NCI-H1694 (cell line): ENCODE measurements at places on chromosomes 11 and 22.

DNA sequence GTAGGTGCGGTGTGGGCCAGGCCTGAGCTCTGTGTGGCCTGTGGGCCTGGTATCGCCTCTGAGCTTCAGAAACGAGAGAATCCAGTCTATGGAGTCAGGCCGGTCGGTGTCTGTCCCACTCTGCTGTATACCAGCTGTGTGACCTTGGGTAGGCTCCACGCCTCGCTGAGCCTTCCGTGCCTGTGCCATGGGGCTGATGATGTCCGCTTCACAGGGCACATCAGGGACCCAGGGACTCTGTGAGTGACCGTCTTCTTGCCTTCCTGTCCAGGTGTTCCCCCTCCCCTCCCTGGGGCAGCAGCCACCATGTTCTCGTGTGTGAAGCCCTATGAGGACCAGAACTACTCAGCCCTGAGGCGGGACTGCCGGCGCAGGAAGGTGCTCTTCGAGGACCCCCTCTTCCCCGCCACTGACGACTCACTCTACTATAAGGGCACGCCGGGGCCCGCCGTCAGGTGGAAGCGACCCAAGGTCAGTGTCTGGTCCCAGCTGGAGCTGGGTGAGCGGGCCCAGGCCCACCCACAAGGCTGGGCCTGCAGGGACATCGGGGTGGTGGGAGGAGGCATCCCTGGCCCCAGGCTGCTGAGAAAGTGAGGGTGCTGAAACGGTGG is 17.9 kb downstream of the CAPN5 start:
- DNase-seq = no peak

DNA sequence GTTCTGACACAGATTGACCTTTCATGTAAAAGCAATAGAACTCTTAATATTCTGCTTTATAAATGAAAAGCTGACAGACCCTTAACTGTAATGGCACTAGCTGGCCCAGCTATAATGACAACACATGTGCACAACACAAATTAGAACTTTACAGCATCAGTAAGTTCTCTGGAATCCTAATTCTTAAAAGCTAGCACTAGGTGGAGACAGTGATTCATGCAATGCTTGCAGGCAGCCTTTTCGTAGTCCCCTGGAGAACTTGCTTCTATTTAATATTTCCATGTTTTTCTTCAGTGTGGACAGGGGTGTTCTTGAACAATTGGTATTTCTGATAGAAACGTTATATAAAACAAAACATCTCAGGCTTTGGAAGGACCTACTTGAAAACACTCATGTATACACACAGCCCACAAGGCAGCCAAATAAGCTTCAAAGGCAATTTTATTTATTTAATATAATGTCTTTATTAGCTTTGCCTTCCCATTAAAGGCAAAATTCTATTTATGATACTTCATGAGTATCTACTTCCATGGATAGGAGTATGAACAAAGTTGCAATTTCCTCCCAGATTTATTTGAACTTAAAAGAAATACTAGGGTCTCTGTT is 374.3 kb upstream of the MPPED2 start:
- DNase-seq = peak; percentile 47

DNA sequence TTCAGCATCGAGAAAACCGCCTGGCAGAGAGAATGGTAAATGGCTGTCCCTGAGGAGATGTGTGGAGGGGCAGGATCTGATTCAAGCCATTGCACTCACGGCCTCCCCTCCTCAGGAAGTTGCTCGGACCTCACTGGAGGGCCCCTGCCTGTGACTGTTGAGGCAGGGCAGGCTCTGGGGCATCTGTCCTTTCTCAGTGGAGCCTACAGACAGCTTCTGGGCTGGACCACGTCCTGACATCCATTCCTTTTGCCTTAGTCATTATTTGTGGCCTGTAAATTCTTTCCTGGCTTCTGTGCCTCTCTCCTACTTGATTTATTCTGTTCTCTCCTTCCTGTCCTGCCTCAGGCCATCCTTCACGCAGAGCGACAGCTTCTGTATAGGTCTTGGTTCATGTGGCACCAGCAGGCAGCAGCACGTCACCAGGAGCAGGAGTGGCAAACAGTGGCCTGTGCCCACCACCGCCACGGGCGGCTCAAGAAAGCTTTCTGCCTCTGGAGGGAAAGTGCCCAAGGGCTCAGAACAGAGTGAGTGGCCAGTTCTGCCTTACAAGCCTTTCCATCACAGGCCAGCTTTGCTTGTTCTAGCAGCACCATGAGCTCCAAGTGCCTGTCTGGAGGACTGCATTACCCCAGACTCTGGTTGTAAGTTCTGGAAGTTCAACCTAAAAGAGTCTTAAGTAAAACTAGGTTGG is 59.6 kb downstream of the PISD start:
- DNase-seq = no peak

DNA sequence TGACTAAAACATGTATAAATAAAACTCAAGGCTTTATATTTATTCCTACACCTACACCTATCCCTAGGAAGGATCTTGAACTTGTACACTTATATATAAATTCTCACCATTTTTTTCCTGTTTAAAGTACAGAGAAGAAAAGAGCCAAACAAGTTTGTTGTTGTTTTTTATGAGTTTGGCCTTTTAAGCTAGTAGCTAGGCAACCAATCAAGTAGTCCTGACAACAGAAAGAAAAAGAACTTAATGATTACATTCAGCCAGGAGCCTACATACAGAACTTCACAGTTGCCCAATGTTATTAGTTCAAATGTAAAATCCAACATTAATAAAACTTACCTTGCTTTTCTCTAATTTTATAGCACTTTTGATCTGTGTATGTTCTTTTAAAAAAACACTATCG is 316.2 kb downstream of the SOX6 start:
- DNase-seq = no peak

DNA sequence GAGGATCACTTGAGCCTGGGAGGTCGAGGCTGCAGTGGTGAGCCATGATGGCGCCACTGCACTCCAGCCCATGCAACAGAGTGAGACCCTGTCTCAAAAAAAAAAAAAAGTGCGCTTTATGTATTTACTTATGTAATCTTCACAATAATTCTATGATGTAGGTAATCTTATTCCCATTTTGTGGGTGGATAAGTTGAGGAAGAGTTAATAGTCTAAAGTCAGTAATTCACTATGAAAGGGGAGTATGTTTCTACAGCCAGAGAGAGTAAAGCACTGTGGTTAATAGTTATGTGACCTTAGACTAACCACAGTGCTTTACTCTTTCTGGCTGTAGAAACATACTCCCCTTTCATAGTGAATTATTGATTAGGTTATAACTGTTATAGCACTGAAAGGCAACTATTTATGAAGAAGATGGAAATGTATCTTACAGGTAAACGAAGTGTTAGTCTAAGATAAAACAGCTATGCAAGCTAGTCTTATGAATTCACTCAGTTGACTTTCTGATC is 11.9 kb downstream of the CTR9 start:
- DNase-seq = no peak

DNA sequence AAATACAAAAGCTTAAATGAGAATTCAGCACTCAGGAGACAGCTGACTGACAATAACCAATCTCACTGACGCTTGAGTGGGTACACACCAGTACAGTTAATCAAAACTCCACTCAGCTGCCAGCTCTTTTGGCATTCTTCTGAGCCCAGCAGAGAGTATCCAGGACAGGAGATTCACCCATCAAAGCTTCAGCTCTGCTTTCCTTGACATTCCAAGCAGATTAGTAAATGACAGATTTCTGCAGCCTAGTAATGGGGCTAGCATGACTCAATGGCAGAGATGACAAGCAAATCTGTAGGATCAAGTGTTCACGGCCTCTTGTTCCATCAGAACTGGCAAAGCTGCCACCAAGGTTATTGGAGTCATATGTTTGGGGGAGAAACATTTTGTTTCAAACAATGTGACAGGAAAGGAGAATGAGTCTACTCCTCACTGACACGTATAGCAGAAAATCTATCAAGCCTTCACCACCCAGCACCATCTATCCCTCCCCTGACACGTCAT is 420.0 kb downstream of the DYNC2H1 start:
- no peak for DNase-seq

DNA sequence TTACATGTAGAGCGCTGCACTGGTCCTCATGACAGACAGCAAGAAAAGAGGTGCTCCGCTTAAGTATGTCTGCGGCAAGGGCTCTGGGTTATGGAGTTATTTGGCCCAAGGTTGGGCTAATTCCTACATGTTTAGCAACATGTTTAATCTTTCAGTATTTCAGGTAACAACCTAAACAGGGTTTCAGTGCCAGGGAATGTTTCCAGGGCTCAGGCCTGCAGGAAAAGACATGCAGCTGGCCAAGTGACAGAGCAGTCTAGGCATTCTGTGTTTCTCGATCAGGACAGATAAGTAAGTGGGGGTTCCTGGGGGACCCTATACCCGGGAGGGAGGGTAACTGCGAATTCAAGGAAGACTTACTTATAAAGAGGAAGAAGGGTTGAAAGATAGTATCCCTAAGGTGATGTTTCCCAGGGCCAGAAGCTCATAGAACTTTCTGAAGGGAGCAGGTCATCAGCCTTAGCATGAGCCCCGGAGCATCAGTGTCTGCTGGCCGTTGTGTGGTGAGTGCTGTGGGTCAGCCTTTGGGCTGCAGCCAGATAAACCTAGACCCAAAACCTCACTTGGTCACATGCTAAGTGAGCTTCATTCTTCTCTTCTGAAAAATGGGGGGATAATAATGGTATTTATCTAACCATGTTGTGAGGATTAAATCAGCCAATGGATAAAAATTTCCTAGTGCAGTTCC is 18.4 kb downstream of the KCNJ5 start:
- DNase-seq = no peak

- DNase-seq = no peak
These were observed 626 bp downstream of the TRIM22 start for GRCh38 chr11:5690216-5690615.

GRCh38 chr22:38244106-38244505 is 28.7 kb downstream of the TMEM184B start:
- DNase-seq = no peak

GRCh38 chr11:131145791-131146190 is 224.6 kb upstream of the NTM start:
- no peak for DNase-seq

- no peak for DNase-seq
These were observed 55.3 kb upstream of the GAB2 start for GRCh38 chr11:78472905-78473304.

- no peak for DNase-seq
These were observed 17.0 kb downstream of the LAYN start for GRCh38 chr11:111557425-111558111.
